ENCODE measurements at places on chromosomes 2 and 18.

GRCh38 chr2:240642061-240642805 lies 17.0 kb downstream of the GPR35 start:
- no peak for DNase-seq

DNA sequence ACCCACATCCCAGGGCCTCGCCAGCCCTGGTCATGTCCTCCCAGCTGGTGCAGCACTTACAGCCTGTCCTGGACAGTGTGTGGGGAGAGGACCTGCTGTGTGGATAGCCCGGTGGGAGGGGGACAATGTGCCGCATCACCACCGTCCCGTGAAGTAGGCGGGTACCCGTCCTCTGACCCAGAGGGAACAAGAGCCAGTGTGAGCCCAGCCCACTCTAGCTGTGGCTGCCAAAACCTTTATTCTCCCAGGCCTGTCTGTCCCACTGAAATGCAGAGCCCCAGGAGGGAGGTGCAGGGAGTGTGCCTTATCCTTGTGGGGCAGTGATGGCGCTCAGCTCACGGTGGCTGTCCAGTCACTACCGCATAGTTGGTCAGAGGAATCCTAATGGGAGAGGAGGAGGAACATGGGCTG lies 1.7 kb downstream of the TRAF3IP1 start:
- DNase-seq, result no peak

GRCh38 chr2:132646540-132647108 lies 23.4 kb downstream of the LYPD1 start:
- no peak for DNase-seq

DNA sequence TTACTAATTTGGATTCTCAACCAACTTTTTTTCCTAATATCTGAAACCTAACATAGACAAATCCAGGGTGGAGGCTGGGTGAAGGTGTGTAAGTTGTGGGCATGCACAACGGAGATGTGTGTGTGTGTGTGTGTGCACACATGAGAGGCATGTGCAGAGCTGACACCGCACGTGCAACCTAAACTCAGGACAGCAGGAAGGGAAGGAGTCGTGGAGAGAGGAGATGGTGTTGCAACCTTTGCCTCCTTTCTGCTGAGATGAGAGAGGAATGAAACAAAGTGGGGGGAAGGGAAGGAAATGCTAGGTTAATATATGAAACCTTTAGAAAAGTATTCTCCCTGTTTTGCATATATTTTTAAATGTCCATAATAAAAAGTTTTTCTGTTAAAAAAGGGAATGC lies 64.7 kb downstream of the KCTD1 start:
- no peak for DNase-seq

DNA sequence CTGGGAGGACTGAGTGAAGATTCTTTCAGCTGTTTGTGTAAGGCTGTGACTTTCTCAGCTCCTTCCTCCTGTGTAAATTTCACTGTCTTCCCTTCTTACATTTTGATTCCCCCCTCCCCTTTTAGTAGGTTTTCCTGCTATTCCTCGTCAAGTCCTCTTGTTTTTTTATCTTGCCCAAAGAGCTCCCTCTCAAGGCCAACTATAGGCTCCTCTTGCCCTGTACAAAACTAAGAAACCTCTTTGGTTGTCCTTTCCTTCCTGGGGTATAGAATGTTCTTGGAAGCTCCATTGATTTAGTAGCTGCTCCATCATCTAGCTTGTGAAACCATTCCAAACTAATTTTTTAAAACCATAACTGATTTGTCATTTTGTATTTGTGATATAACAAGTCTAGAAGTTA lies 7.3 kb downstream of the CCDC121 start:
- DNase-seq, result no peak

- no peak for DNase-seq
These were observed 984 bp upstream of the MSH2 start for GRCh38 chr2:47401789-47402554.

DNA sequence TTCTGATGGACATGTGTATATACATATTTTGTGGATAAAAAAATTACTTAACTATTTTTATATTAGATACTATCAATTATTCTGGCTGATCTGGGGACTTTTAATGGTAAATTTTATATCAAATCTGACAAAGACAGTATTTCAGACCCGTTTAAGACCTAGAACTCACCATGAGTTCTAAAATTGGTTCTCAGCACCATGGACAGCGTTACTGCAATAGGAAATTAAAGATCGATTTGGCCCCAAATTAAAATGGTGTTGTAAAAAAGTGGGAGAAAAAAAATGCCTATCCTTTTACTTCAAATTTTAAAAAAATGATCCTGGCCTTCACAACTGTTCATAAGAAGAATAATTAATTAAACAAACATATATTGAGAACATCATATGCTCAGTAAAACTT lies 919 bp upstream of the SCN2A start:
- DNase-seq, result no peak

DNA sequence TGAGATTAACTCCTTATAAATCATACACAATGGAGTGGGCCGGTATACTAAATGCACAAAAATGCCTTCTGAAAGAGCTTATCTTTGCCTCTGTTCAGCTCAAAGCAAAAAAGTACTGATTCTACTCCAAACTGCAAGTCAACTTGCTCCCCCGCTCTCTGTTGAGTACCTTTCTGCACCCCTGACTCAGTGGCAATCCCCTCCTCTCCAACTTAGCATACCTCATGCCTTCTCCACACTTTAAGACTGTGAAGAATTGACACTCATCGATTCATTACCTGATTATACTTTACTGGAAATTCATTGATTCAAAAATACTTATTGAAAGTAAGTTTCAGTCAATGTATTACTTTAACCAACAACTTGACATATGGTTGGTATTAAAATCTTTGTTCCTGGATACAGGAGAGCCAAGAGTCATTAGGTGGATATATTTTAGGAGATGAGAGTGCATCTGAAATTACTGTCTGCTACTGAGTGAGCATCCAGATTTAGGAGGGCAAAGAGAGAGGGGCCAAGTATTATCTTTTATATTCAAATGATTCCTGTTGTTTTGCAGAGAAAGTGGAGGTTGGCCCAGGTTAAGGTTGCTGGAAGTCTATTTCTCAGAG lies 187.7 kb downstream of the ICOS start:
- DNase-seq, result no peak

GRCh38 chr2:216082805-216083204 lies 1.1 kb downstream of the TMEM169 start:
- peak; percentile 30 for DNase-seq

DNA sequence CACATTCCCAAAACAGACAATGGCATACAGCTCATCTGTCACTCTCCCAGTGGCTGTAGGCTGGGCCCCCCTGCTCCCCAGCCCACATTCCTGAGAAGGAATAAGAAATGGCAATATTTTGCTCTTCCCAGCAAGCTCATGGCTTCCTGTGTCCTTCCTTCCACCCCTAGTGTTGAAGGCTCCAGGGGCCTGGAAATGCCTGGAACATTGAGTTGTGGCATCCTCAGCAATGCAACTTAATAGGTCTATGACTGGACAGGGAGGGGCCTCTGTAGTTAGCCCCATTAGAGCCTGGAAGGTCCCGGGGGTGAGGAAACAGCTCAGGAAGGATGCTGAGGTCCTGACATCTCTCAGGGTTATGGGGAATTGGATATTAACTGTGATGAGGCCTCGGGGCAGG lies 3.3 kb downstream of the KIF3C start:
- DNase-seq, result no peak

DNA sequence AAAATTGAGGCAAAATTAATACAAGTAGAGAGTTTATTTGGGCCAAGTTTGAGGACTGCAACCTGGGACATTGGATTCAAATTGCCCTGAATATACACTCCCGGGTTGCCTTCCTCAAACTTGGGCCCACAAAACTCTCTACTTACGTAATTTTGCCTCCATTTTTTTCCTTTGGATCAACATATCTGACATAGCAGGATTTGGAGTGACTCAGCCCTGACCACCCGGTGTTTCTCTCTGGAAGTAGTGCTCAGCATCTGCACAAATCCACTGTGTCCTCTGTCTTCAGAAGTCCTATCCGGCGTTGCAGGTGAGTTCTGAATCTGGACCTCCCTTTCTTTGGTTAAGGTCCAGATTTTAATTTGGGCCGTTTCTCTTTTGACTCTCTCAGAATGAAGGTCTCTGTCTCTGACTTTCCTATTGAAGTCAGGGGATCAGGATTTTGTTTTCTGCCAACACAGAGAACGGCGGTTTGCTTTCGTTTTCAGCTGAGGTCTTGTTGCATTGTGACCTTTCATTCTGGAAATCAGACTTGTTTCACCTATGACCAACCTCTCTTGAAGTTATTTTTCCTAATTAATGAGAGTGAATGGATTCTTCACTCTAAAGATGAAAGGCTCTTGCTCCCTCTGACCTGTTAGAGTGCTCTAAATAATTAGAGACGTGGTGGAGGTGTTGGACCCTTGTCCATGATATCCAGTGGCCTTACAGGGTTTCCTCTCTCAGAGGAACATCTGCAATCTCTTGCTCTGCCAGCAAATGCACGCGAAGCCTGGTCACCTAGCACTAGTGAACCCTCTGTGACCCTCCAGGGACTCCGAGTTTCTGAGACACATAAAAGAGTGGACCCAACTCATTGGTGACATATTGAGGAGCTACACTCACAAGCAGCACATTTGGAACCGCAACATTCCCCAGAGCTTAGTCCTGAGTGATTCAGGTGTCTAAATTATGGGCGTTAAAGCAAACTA lies 13.6 kb downstream of the TCF23 start:
- DNase-seq, result no peak

DNA sequence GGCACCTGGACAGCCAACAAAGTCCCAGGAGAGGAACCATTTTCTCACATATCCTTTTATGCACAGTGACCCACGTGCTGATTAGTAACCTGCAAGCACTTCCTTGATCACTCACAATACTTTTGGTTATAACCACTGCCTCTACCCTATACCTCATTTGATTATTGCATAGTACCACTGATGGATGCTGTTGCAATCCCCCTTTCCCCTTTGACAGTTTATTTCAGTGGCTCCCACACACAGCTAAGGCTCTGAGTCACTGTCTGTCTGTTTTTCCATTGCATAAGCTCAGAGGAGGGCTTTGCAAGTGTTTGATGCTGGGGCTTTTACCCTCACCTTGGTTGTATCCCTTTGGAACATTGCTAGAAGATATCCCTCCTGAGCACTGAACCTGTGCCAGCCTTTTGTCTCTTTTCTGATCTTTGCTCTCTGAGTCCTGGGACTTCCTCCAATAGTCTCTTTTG lies 101.7 kb upstream of the RBBP8 start:
- no peak for DNase-seq

- no peak for DNase-seq
These were observed 9.3 kb upstream of the SCYGR5 start for GRCh38 chr2:227657199-227657845.

- no peak for DNase-seq
These were observed 67.1 kb upstream of the EPAS1 start for GRCh38 chr2:46230115-46230571.

- no peak for DNase-seq
These were observed 2.2 kb downstream of the ST3GAL5 start for GRCh38 chr2:85886590-85886989.

GRCh38 chr2:191935247-191935646 lies 88.4 kb upstream of the CAVIN2 start:
- no peak for DNase-seq

- no peak for DNase-seq
These were observed 263.9 kb upstream of the UBE2E3 start for GRCh38 chr2:180716186-180717180.

DNA sequence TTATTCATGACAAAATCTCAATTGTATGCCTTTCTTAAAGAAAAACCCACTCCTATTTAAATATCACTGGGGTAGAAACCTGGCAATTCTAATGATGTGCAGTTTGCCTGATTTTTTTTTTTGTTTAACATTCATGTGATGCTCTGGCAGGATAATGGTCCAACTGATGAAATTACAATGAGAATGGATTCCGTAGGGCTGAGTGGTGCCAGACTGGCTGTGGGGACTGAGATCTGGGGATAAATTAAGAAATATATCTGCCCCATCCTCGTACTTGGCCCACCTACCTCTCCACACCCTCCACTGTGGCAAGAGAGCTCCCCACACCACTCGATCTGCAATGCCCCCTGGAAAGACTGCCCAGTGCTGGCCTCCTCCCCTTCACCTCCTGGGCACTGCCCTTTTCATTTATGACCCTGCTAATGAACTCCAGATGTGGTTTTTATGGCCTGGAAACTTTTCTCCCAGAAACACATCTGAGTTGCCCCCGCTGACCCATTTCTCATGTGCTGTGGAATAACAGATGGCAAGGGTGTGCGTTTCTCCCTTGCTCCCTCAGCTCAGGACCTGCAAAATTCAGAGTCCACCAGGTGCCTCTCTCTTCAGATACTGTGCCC lies 33.0 kb upstream of the RPL37A start:
- DNase-seq, result no peak

DNA sequence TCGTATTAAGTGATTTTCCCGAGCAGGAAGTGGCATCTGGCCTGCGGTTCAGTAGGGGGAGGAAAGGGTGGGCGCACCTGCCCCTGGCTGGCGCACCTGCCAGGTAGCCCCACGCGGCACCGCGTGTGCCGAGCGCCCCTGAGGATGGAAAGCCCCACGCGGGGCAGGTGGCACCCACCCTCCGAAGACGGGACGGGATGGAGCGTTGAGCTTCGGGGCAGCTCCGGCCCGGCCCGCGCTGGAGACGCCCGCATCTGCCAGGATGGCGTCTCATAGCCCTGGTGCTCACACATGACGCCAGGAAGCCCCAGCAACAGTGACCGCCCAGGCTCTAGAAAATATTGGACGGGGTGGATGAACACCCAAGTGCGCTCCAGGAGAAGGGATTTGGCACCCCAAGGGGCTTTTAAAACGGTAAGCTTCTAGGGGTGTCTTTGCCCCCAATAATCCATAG lies 2.5 kb upstream of the NFATC1 start:
- peak; percentile 42 for DNase-seq

- no peak for DNase-seq
These were observed 240.9 kb upstream of the GULP1 start for GRCh38 chr2:188050726-188051125.

GRCh38 chr2:215328066-215328465 lies 16.2 kb downstream of the ATIC start:
- no peak for DNase-seq

GRCh38 chr18:48820483-48821250 lies 130.1 kb downstream of the SMAD7 start:
- no peak for DNase-seq

- no peak for DNase-seq
These were observed 56.2 kb downstream of the CYP27C1 start for GRCh38 chr2:127163921-127164320.

DNA sequence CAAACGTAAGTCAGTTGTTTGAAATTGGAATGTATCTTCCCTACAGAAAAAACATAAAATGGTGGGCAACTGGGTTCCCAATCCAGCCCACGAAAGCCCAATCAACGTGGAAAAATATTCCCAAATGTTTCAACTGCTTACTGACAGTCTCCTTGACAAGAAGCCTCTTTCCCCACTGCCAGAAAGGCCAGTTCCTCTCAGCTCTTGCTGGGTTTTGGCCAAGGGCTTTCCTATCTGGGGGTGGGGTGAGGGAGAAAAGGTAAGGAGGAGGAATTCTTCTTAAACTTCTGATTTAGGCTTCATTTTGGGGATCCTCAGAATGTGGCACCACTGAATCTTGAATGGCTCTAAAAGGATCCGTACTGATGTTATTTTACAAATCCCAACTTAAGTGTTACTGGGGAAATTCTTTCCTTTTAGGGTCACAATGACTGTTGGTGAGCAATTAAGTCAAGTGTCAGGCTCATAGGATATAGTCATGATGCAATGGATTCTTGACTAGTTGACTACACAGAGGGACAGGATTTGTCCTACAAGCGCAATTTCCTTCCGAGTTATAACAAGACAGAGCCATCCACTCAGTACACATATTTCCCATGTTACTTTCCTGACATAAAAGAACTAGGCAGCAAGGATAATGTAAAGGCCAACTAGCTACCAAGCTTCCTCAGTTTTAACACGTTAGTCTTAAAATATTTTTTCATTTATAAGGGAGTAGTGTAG lies 73.6 kb downstream of the SPRED2 start:
- no peak for DNase-seq

- no peak for DNase-seq
These were observed 164.2 kb downstream of the ANTXR1 start for GRCh38 chr2:69177063-69177771.
